ENCODE measurements at places on chromosomes 12 and 14.

DNA sequence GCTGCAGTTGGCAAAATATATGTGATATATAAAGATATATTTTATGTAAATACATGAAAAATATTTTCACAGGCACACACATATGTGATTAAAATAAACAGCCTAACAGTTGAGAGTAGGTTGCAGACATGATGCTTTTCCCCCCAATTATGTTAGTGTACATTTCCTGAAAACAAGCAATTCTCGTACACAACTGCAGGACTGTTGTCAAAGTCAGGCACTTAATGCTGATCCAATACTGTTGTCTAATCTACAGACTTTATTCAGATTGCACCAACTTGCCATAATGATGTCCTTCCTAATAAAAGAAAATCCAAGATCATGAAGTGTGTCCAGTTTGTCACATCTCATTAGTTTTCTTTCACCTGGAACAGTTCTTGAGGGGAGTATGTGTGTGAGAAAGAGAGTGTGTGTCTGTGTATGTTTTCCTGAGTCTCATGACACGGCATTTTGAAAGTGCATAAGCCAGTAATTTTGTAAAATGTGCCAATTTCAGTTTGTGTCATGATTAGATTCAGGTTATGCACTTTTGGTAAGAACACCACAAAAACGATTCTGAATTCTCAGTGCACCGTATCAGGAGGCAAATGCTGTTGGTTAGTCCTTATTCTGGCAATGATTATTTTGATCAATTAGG lies 16.5 kb upstream of the SEL1L start:
- DNase-seq, result no peak

DNA sequence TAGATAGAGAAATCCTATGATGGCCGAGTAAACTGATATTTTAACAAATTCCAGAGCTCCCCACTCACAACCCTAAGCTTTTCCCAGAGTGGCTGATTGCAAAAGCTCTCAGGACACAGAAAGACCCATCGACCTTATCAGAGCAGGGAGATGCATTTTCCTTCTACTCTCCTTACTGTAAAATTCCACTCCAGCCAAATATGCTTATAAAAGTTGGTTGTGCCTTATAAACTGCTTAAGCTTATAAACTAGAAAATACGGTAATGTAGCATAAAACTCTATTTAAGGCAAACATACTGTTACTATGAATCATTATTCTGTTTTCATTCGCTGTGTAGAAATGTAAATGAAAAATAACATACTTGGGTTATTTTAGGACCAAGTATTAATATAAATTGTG lies 41.6 kb upstream of the TRHDE start:
- no peak for DNase-seq

DNA sequence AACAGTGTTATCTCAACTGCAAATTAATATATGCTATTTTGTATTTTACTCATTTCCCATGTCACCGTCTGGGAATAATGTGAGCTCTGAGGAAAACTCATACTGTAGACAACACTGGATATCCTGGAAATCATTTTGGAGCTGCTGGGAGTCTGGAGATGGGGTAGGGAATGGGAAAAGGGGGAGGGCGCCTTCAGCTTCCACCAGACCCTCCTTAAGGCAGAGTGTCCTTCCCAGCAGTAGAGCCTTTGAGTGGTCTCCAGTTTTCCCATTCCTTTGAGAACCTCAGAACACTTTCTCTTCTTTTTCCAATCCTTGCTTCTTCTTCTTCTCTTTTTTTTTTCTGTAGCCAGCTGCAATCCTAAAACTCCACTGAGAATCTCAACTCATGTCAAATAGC lies 5.4 kb upstream of the LRIG3 start:
- DNase-seq, result no peak

- no peak for DNase-seq
Observed at GRCh38 chr12:13749389-13749788, 232.0 kb downstream of the GRIN2B start.

DNA sequence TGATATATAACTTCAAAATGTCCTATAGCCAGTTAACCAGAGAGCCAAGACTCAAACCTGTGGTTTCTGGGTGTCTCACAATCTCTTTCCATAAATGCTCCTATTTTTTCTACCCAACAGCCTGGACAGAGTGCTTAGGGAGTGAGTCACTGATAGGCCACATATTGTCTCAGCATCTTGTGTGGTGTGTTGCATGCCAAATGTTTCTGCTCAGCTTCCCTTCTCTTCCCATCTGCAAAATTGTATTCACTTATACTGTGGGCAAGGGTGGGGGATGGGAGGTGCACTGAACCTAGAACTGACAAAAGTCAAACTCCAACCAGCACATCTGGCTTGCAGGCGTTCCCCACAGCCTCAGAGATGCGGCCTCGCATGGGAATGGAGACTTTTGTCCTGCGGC lies 123.3 kb downstream of the KCNA5 start:
- peak; percentile 99 for DNase-seq

- DNase-seq, result peak; percentile 77
Observed at GRCh38 chr12:69024413-69024812, 91.4 kb upstream of the CPM start.

DNA sequence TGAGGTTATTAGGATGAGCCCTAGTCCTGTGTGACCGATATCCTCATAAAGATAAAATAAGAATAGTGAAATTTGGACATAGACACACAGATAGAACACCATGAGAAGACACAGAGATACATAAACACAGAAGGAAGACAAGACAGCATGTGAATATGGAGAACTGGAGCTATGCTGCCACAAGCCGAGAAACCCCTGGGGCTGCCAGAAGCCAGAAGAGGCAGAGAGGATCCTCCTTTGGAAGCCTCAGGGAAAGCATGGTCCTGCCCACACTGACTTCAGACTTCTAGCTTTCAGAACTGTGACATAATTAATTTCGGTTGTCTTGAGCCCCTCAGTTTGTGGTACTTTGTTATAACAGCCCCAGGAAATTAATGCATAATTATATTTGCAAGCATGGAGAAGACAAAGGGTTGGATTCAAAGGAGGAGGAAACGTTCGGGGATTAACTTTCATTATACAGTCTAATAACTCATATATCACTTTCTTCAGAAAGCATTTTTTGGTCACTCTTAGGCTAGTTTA lies 1501.8 kb upstream of the FLRT2 start:
- no peak for DNase-seq

DNA sequence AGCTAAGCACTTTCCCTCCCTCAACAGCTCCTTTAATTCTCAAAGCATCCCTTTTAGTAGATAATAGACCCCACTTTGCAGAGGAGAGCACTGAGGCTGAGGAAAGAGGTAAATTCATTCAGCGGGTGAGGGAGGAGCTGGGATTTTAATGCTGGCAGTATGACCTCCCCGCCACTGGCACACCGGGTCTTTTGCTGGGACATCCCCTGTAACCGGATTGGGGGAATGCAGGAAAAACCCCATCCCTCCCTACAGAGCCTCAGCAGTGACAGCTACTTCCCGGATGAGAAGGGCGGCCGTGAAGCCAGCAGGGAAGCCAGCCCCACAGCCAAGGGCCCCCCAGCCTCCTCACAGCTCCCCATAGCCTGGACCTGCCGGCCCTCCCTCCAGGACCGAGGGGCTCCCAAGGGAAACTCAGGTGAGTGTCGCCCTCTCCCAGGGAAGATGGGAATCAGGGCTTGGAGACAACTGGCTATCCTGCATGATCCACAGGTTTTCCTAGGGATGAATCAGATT lies 12.1 kb downstream of the ZBTB39 start:
- no peak for DNase-seq

- peak; percentile 30 for DNase-seq
Observed at GRCh38 chr12:109702111-109702841, 11.3 kb upstream of the FAM222A start.

DNA sequence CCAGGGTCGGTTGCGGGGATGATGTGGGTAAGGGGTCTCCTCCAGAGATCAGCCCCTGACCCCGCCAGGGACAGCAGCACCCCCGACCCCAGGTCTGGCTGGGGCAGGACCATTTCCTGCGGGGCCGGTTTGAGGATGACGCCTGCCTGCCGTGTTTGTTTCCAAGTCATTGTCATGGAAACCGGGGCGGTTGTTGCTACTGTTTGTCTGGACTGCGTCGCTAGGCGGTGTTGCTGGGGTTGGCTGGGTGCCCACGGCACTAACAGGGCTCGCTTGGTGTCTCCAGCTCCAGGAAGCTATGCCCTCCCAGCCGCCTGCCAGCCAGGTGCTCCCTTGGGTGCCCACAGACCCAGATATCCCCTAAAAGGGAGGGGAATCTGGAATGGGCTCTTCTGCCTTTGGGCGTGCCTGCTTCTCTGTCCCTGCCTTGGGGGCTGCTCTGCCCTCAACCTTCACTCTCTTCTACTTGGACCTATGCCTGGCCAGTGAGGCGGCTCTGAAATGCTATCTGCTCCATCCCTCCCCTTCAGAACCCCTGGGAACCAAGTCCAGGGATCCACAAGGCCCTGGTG lies 4.7 kb upstream of the CRIP1 start:
- DNase-seq, result peak; percentile 99

DNA sequence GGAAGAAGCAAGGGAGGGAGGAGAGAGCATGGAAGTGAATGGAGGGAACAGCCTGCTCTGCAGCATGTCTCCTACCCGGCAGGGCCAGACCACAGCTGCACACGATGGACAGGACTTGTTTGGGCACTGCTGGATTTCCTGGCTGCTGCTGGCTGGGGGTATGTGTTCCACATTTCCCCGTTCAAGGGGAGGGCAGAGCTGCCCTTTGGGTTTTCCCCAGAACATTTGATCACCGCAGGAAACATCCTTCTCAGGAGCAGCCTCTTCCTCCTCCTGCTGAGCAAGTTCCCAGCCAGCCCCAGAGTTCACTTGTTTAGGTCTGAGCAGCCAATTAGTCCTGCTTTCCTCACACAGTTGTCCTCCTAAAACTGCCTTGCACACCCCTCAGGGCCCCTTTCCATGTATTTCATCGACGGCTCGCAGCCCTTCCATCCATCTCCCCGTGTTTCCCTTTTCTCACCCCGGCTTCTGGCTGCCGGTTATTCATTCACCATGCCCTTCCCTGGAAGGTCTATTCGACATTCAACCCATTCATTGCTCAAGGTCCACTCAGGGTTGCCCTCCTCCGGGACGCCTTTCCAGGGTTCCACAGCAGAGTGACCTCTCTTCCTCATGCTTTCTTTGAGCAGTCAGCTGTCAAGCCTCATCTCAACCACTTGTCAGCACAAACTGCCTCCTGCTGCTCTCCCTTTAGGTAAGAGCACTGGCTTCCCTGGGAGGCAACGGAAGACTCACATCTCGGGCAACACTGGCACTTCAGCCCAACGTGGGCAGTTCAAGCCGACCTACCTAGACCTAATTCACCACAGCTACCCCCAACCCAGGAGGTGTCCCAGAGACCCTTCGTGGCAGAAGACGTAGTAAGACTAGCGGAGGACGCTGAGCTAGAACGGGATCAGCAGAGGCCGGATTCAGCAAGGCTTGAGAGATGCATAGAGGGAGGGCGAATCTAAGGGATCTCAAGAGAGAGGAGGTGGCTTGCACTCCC lies 20.1 kb upstream of the ANO2 start:
- peak; percentile 59 for DNase-seq

- no peak for DNase-seq
Observed at GRCh38 chr12:4700621-4701026, 19.6 kb upstream of the GALNT8 start.

DNA sequence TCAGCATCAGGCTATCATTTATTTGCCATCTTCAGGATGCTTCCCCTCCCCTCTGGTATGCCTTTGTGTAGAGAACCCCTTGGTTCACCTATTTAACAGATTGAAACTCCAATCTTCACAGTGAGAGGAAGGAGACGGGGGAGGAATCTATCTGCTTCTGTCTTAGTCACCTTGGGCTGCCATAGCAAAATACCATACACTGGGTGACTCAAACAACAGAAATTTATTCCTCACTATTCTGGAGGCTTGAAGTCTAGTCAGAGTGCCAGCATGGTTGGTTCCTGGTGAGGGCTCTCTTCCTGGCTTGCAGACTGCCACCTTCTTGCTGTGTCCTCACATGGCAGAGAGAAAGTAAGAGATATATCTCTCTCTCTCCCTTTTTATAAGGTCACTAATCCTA lies 13.5 kb upstream of the EML1 start:
- DNase-seq, result peak; percentile 71

DNA sequence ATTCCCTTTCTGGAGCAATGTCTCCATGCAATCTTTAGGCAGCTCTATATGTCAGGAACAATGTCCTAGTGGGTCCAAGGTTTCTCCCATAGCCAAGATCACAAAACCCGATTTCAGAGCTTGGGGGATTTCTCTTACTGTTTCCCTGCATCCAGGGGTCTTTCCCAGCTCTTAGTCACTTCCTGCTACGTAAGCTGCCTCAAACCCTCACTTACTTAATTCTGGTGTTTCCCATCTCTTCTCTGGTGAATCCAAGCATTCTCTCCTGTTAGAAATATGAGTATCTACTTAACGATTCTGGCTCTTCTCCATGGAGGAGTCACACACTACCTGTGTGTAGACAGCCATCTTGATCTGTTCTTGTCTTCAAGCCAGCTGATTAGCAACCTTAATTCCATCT lies 80.0 kb downstream of the IFNG-AS1 start:
- peak; percentile 28 for DNase-seq

- DNase-seq, result no peak
Observed at GRCh38 chr14:90604356-90604755, 207.5 kb downstream of the CALM1 start.

DNA sequence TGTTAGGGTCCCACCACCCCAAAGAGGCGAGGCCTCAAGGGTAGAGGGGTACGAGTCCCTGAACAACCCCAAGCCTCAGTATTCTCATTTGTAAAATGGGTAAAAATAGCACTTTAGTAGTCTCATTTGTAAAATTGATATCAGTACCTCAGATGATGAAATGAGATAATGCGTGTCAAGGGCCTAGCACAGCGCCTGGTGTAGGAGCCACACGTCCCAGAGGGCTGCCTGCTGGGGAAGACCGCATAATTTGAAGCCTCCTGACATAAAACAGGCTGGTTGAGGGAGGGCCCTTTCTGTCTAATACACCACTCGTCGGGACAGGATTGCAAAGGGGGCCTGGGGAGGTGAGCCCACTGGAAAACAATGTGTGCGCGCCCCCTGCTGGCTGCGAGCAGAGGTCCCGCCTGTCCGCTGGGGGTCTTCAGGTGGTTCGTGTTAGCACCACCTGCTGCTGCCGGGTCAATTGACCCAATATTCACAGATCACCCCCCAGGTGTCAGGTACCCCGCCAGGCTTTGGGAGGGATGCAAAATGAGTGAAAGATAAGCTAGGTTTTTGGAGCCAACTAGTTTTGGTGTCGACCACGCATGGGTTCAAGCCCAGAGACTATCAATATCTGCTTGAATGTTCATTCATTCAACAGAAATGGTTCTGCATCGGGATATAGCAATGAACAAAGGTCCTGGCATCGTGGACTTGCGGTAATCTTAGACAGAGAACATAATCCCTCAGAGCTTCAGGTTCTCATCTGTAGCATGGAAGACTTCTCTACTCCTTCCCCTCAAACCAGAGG lies 24.7 kb upstream of the IRF2BPL start:
- peak; percentile 90 for DNase-seq

DNA sequence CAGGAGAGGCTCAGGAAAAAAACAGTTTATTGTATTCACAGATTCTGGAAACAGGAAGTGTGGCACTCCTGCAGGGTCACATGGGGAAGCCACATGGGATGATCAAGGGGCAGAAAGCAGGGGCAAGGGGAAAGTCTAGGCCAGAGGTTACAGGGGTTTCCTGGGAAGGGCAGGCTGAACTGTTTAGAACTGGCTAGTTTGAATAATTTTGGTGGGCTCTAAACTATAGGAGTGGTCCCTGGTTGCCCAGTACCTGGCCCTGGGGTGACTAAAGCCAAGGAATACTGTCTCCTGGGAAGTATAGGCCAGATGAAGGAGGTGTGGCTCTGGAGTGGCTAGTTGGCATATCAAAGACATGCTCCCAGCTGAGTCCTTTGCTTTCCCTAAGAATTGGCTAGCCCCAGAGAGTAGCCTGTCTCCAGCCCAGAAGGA lies 169.2 kb downstream of the SLC41A2 start:
- DNase-seq, result no peak
